ENCODE measurements at places on chromosomes 5 and 9.

DNA sequence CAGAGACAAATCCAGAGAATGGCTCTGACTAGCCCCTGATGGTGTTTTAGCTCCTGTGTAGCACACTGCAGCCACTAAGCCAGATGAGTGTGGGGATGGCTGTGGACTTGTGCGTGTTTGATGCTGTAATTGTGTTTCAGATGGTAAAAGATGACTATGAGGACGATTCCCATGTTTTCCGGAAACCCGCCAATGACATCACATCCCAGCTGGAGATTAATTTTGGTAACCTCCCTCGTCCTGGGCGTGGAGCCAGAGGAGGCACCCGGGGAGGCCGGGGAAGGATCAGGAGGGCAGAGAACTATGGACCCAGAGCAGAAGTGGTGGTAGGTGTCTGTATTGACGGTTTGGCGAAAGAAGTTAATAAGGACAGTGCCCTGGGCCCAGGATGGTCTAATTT, 38.0 kb downstream of the HABP4 start:
- DNase-seq, result no peak

DNA sequence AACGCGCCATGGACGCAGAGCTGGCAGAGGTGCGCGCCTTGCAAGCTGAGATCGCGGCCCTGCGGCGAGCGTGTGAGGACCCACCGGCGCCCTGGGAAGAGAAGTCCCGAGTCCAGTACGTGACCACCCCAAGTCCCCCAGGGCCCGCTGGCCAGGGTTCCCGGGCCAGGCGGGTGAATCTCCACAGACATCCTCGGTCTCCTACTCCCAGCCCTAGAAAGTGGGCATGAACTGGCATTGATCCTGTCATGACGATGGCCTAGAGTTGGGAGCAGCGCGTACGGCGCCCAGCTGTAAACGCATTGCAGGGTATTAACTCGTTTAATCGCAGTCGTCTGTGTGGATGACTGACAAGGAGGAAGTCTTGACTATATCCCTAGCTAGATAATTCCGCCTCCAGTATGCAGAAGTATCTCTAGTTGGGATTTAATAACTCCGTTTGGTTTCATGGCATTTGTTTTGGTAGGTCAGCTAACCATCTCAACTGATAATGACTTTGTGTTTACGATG, 293 bp downstream of the CENPP start:
- DNase-seq, result no peak

GRCh38 chr5:81315336-81315735, 13.9 kb downstream of the ZCCHC9 start:
- no peak for DNase-seq

DNA sequence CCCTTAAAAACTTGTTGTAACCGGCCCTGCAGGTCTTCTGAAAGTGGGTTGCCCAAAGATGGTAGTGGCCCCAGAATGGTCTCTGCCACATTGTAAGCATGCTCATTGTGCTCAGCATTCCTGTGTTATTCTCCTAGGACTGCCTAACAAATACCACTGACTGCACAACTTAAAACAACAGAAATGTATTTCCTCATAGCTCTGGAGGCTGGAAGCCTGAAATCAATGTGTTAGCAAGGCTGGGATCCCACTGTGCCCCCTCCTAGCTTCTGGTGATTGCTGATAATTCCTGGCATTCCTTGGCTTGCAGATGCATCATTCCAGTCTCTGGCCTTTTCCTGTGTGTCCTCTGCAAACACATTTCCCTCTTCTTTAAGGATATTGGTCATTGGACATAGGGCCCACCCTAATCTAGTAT, 3.4 kb upstream of the GCNT4 start:
- DNase-seq, result no peak

GRCh38 chr5:71457106-71457505, 1.7 kb downstream of the BDP1 start:
- DNase-seq, result no peak

DNA sequence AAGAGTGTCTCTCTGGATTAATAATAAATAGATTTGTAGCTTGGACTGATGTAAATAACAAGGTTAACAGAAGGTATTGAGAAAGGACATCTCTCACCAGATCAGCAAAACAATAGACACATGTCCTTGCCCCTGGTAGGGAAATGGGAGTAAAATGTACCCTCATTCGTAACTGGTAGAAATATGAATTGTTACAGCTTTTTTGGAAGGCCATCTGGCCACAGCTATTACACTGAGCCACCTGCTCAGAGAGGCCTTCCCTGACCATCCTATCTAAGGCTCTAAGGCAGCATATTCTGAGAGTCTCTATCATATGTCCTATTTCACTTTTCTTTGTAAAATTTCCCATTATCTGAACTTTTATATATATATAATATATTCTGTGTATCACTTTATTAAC, 129.1 kb upstream of the MAP1B start:
- no peak for DNase-seq

DNA sequence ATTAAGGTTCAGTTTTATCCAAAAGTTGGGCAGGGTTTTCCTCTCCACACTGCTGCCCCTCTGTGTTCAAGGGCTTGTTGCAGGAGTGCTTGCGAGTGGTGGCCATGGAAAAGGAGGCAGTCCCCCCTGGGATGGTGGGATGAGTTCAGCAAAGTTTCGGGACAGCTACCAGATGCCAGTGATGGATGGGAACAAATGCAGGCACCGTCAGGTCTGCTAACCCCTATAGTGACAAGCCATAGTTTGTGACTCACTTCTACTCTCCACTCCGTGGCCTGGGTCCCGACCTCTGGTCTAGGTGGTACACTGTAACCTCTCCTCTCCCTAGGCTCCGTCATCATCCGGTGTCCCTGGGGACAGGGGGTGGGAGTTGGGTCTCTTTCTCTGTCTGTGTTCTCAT, 3.8 kb upstream of the RNF14 start:
- no peak for DNase-seq

GRCh38 chr5:54870271-54870670, 115.1 kb downstream of the ESM1 start:
- no peak for DNase-seq

- no peak for DNase-seq
These were observed 68.7 kb upstream of the ADAMTSL1 start for GRCh38 chr9:18405240-18405639.
